Calu3 (cell line): ENCODE measurements at places on chromosomes 16 and 17.

DNA sequence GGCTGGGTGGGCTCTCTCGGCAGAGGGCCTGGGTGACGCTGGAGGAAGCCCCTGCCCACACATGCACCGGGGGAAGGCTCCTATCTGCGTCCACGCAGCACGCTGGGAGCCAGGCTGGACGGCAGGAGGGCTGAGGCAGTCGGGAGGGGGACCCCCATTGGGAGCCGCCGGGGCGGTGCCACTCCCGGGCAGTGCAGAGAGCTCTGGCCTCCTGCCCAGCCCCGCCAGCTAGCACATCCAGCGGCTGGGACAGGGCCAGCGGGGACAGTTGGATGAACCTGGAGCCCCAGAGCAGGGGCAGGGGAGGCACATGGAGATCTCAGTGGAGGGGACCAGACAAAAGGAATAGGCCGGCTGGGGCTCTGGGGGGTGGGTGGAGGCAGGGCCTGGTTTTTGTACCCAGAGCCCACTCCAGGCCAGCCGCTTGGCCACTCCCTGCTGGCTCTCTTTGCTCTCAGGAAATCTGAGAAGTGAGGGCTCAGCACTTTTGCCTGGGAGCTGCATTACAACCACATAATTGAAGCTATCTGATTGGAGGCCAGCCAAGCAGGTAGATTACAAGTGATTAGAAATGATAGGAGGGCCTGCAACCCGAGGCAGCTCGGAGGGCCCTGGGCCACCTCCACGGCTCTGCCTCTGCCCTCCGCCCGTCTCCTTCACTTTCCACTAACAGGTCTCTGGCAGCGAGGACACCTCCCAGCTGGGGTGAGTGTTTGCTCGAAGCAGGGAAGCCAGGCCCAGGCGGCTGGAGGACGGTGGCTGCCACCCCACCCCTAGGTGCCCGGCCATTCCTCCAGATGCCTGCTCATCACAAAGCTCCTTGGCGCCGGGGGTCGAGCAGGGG is 40.1 kb downstream of the ENGASE start:
- DNase-seq: peak; percentile 72

- no peak for DNase-seq
Measured at GRCh38 chr17:3400055-3400454, 1.8 kb upstream of the OR1E1 start.

DNA sequence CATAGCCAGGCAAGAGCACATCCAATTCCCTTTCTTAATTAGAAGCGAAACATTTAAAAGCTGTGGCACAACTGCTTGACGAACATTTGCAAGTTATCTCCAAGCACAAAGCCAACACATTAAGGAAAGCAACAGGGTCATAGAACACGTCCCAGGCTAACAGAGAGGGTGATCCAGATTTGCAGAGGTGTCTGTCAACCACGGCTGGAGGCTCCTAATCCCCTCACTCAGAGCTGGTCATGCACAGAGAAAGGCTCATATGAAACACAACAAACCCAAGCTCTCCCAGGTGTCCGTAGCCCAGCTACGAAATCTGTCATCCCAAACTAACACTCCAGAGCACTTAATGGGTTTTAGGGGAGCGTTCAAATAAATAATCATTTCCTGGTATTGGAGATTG is 276.1 kb downstream of the SLC39A11 start:
- no peak for DNase-seq

DNA sequence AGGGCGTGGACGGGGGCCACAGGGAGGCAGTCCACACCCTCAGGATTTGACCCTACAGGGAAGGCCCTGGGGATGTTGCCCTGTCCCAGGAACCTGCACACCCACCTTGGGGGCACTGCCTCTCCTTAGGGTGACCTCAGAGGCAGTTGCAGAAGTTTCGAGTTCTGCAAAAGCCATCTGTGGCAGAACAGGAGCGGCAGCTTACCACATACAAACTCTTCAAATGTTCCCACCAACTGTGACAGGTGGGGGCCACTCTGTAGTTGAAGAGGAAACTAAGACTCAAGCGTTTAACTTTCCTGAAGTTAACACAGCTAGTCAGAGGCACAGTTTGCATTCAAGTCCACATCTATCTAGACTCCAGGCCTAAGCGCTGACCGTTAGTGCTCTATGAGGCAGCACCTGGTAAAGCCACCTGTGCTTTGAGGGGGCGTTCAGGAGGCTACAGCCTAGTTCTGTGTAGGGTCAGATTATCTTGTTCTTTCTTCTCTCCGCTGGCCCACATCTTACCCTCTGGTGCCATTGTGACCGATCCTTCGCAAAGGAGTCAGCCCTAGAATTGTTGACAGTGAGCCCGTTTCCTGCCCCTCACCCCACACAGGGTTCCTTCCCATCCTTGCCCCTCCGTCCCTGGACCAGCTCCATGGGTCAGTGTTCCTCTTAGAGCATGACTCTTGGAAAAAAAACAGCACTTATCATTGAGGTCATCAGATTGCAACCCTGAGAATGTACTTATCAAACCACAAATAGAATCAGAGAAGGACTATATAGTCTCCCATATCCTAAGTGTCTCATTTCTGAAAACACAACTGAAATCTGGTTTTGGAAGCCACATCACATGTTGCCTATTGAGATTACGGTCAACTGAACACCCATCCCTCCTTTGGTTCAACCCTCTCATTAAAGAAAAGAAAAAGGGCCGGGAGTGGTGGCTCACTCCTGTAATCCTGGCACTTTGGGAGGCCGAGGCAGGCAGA is 45.4 kb downstream of the CDH1 start:
- no peak for DNase-seq

GRCh38 chr17:80446645-80447405 is 29.6 kb downstream of the NPTX1 start:
- no peak for DNase-seq

DNA sequence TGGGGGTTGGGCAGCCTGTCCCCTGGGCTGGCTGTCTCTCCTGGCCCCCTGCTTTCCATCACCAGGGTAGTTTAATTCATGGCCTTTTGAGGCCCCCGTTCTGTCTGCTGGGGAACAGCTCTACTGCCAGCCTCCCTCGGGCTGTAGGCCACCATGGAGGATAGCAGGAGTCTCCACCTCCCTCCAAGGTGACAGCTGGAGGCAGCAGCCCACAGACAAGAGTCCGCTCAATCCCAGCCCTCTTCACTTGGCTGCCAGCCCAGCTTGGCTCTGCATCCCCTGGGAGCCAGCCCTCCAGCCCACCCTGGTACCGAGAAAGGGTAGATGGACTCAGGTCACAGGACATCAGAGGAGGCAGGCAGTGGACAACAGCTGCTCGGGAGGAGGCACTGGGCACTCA is 194.6 kb upstream of the SDK2 start:
- no peak for DNase-seq

DNA sequence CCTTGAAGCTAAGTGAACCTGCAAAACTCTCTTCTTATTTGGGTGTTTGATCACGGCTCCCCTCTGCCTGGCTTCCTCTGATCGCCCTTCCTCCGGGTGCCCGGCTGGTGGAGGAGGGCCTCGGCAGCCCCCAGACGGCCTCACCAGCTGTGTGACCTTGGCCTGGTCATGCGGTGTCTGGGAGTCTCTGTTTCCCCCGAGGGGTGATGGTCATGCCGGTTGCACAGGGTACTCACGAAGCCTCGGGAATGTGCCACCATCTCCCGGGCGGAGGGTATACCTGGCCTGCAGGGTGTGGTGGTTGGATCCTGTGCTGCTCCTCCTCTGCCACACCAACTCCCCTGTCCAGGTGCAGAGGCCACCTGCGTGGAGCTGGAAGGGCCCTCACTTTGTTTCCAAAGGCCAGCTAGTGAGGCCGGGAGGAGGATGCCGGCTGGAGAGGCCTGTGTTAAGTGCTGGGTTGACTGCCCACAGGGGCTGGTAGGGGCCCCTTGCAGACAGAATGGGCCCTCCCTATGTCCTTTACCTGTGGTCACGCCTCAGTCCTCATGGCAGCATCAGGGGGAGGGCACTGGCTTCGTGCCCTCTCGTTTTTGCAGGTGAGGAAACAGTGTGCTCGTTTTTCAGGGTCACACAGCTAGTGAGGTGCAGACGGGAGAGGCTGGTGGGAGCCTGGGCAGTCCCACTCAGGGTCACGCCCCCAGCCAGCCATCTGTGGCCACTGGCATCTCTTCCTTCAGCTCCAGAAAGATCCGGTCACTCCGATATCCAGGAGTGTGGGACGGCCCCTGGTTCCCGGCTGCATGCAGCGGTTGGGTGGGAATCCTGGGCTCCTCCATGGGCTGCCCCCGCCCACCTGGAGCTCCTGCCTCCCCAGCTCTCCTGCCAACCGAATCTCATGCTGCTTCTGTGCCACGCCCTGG is 148.5 kb upstream of the GSE1 start:
- DNase-seq: no peak

DNA sequence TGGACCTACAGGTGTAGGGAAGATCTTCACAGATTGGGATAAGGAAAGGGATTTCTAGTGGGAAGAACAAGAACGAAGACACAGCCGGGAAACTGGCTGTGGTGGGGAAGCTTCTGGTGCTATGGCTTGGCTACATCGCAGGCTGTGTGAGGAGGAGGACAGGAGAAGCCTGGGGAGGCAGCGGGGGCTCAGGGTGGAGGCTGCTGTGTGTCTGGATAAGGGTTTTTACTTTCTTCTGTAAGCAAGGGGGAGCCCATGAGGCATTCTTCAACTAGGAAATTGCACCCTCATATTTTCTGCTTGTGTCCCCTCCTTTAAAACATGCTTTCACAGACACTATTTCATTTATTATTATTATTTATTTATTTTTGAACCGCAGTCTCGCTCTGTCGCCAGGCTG is 2.9 kb upstream of the RHBDF2 start:
- no peak for DNase-seq

DNA sequence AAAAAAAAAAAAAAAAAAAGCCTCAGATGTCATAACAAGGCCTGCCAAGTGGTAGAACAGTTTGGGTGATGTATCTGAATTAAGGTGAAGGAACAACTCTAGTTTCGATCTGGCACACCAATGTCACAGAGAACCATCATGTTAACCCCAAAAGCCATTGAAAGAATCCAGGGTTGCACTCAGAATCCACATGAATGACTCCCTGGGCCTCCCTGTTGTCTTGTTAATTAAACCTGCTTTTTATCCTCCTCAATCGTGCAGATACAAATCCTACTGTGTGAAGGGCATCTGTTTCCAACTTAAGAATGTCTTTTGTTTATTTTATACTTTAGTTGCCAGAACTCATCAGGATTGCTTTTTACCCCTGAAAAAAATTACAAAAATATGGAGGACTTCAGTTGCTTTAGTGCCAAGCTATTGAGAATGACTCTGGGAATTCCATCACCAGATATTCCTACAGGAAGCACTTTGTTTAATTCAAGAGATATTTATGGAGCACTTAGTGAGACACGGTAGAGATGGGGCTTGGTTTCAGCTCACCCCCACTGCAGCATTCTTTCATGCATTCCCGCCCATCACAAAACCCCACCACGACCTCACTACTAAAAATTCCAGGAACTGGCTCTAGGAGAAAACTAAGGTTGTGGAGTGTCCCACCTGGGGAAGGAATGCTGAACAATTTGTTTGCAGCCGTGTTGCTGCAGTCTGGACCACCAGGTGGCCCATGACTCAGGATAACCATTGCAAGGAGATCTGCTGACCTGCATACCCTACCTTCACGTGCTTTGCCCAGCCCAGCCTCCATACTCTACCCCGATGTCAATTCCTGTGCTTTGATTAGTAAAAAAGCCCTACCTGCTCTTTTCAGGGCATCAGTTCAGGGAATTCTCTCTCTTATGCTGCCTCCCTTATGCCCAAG is 63.8 kb upstream of the GPRC5B start:
- DNase-seq: no peak

DNA sequence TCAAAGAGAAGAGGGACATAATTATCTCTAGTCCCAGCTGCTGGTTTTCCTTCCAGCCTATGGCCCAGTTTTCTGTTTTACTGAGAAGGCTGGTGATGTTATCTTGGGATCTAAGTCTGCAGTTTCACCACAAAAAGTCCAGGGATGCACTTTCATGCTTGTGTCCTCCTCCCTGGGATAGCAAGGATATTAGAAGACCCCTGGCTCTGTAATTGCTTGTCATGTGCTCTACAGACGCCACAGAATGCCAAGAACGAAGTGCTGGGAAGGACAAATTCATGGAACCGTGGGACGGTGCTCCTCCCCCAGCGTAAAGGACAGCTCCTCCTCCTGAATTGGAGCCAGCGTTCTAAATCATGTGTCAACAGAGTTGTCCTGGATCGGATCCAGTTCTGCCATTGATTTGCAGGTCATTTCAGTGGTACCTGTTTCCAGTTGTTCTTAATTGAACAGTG is 8.6 kb downstream of the MAPT start:
- peak; percentile 54 for DNase-seq

DNA sequence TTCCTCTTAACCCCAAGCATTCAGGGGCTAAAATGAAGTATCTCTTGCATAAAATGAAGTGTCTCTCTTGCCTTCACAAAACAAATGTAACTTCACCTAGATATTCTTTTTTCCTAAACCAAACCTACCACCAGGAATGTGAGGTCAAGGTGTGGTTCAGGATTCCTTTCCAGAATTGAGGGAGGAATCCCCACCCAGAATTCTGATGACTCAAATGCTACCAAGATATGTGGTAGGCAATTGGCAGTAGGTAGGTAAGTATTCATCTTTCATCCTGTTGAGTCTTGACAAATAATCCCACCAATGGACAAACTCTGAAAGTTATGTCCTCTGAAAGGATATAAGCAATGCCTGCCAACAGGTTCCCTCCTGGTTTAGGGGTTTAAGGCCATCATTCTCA is 26.2 kb downstream of the TRIM16 start:
- no peak for DNase-seq

DNA sequence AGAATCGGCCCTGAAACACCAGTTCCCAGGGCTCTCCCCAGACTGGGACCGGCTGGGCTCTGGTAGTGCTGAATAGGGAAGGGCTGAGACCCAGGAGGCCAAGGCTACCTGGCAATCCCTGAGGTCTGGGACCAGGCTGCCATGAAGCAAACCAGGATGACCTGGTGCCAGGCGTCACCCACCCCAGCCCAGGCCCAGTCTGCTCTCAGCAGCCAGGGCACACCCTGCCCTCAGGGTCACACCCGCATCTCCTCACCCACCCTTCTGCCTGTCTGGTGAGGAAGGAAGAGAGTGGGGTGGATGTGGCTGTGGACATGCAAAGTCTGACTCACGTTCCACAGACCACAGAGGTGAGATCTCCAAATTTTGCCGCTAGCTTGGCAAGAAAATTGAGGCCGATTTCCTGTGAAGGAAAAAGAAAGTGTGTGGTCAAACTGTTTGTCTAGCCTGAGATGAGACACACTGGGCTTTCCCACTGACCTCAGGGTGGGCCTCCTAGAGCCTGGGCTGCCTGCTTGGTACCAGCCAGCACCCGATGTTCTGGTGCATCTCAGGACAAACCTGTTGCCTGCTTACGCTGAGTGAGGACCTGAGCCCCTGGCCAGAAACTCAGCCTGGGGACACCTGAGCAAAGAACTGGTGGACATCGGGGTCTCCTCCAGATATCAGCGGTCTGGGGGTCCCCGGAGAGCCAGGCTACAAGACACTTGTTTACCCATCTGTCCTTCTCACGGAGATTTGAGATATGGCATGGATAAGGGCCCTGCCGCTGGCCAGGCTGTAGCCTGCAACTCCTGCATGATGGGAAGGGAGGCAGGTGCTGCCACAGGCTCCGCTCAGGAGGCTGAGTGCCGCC is 6.3 kb upstream of the RAB37 start:
- DNase-seq: no peak

GRCh38 chr17:13160296-13160695 is 142.5 kb upstream of the ELAC2 start:
- DNase-seq: no peak

GRCh38 chr17:72255481-72255880 is 134.7 kb downstream of the SOX9 start:
- no peak for DNase-seq
